ENCODE measurements at places on chromosomes 3 and 15.

DNA sequence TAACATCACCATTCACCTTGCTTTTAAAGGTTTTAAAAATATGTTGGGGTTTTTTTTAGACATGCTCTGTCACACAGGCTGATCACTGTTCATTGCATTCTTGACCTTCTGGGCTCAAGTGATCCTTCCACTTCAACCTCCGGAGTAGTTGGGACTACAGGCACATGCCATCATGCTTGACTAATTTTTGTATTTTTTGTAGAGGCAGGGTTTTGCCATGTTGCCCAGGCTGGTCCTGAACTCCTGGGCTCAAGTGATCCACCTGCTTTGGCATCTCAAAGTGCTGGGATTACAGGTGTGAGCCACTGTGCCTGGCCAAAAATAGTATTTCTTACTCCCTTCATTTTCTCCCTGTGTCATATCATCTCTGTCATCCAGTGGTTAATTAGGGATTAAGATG, 101.4 kb downstream of the PIK3R4 start:
- no peak for DNase-seq

GRCh38 chr15:88621789-88622604, 857 bp downstream of the AEN start:
- DNase-seq = no peak

- no peak for DNase-seq
These were observed 243.8 kb upstream of the TPRG1 start for GRCh38 chr3:188927971-188928370.

- DNase-seq = no peak
These were observed 74.7 kb downstream of the WDR76 start for GRCh38 chr15:43901495-43901894.

DNA sequence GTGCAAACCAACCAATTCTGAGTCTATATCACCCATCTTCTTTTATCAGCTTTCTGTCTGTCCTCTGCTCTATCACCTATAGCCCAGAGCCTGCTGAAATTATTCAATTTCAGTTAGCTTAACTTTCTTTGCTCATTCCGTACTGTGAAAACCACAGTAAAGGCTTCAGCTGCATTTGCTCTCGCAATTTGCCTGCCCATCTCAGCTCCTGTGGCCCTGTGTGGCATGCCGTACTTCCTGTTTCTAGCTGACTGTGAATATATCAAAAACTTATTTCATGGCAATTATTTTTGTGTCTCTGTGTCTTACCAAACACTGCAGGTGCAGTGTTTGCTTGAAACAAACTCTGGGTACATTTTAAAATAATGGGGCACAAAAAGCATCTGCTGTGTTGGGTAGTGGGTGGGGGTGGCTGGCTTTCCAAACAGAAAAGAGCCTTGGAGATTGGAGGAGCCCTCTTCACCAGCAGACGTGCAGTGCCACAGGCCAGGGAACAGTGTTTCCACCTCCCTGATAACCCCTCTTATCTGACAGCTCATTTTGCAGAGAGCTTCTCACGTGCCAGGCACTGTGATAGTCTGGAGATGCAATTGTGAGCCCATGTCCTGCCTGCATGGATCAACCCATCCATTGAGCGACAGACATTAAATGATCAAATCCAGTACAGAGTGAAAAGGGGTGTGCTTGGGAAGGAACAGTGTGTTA, 45.2 kb downstream of the GASK1A start:
- DNase-seq = no peak

- no peak for DNase-seq
These were observed 167.6 kb downstream of the ECT2 start for GRCh38 chr3:172918165-172918564.

GRCh38 chr3:31661993-31662670, 129.4 kb downstream of the STT3B start:
- DNase-seq = no peak

DNA sequence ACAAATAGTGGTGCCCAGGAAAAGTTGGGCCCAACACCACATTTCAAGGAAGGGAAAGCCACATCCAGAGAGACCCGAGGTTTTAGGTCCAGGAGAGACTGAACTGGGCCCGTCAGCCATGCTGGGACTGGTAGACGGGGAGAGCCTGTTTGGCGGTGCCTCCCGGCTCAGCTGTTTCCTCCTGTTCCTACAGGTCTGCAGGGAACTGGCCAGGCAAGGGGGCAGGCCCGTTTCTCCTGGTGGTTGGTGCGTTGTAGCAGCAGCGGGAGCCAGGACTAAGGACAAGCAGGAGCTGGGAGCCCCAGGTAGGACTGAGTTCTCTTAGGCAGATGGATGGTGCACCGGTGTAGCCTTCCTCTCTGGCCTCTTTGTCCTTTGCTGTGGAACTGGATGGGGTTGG, 3.9 kb downstream of the PRKCD start:
- no peak for DNase-seq
